ENCODE measurements at places on chromosomes 5 and 9.
A peak's percentile ranks its signal among the peaks of the same experiment; 100 is the strongest.

DNA sequence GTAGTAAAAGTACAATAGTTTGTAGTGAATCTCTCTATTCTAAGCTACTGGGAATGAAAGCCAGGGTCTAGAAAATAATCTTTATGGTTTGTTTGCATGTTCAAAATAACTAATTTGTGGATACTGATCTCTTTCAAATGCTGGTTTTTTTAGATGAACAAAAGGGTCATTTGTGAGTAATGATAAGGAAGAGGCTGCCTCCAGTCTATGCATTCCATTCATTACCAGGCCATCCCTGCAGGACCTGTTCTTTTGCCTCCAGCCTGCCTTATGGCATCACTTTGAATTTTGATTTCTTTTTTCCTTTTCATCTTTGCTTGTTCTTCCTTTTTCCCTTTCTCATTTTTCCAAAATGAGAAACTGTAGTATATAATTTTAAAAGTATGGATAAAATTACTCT is 312.3 kb downstream of the CWC27 start:
- H3K27me3 ChIP-seq, result no peaks in the 10 kb centered on the region
- no peak for DNase-seq
- H3K36me3 ChIP-seq, result no peaks in the 10 kb centered on the region
- H3K27ac ChIP-seq, result no peak overlapping the region
- H3K4me3 ChIP-seq, result no peak overlapping the region

- no peak overlapping the region for H3K4me3 ChIP-seq
- H3K27ac ChIP-seq, result no peak overlapping the region
- H3K4me1 ChIP-seq, result peaks cover 4% of the 10 kb centered on the region
- H3K27me3 ChIP-seq, result no peaks in the 10 kb centered on the region
Observed at GRCh38 chr9:80890124-80890523, 799.2 kb downstream of the TLE1 start.

DNA sequence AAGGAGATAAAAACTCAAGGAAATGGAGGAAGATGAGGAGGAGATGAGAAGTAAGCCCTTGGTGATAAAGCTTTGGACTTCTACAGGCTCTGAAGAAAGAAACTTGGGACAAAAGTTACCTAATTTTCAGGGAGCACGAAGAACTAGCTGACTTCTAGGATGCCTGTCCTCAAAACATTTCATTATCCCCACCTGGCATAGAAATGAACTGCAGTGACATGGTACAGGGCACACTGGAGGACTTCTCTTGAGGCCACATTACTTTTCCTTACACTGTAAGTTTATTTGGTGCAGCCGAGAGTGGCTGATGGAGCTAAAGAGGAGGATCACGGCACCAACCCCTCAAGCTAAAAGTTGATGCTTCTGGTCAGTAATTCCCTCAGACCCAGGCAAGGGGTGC is 269.5 kb upstream of the MSX2 start:
- H3K27me3 ChIP-seq, result no peaks in the 10 kb centered on the region
- H3K36me3 ChIP-seq, result no peaks in the 10 kb centered on the region
- no peak overlapping the region for H3K4me3 ChIP-seq
- peaks cover 10% of the 10 kb centered on the region for H3K4me1 ChIP-seq

GRCh38 chr9:112252194-112252593 is 77.1 kb upstream of the SUSD1 start:
- no peak overlapping the region for H3K4me3 ChIP-seq
- H3K36me3 ChIP-seq, result no peaks in the 10 kb centered on the region
- no peaks in the 10 kb centered on the region for H3K4me1 ChIP-seq

GRCh38 chr9:6431038-6431437 is 18.0 kb downstream of the UHRF2 start:
- no peak for DNase-seq
- peaks cover 8% of the 10 kb centered on the region for H3K4me1 ChIP-seq
- H3K27ac ChIP-seq, result peak overlapping the region; percentile 54
- H3K4me3 ChIP-seq, result no peak overlapping the region
- H3K36me3 ChIP-seq, result peaks cover 7% of the 10 kb centered on the region

GRCh38 chr5:133829786-133830185 is 138.6 kb downstream of the C5orf15 start:
- H3K4me1 ChIP-seq, result peaks cover 31% of the 10 kb centered on the region
- no peaks in the 10 kb centered on the region for H3K36me3 ChIP-seq
- no peak for DNase-seq

DNA sequence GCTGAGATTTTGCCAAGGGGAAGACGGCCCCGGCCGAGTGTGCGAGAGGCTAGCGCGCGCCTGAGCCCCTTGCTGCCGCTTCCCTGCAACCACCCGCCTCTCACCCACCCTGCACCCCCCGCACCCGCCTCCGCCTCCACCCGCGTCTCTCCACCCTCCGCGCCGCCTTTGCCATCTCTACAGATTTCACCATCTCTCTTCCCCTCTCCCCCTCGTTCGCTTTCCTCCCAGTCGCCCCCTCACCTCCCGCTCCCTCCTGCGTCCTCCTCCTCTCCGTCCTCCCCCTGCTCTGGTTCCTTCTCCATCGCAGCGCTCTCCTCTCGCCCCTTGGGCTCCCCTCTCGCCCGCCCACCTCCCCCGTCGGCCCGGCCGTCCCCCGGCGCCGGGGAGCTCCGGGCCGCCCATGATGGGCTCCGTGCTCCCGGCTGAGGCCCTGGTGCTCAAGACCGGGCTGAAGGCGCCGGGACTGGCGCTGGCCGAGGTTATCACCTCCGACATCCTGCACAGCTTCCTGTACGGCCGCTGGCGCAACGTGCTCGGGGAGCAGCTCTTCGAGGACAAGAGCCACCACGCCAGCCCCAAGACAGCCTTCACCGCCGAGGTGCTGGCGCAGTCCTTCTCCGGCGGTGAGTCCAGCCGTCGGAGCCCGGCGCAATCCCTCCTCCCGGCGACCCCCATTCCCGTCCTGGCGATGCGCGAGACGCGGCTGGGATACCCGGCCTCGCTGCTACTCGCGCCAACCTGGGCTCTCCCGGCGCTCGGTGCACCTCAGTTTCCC is at the start of gene PRDM12:
Gene PRDM12, plus strand, starts transcription at position 344 of the 778 bp plus-strand sequence. Its CDS starts 60 bp downstream, at position 404.
- H3K4me3 ChIP-seq, result no peak within 1 kb of the TSS
- H3K27ac ChIP-seq, result no peak within 1 kb of the TSS
- DNase-seq, result no peak
- H3K27me3 ChIP-seq, result peaks cover 77% of the 10 kb centered on the region
- H3K4me1 ChIP-seq, result peaks cover 5% of the 10 kb centered on the region

DNA sequence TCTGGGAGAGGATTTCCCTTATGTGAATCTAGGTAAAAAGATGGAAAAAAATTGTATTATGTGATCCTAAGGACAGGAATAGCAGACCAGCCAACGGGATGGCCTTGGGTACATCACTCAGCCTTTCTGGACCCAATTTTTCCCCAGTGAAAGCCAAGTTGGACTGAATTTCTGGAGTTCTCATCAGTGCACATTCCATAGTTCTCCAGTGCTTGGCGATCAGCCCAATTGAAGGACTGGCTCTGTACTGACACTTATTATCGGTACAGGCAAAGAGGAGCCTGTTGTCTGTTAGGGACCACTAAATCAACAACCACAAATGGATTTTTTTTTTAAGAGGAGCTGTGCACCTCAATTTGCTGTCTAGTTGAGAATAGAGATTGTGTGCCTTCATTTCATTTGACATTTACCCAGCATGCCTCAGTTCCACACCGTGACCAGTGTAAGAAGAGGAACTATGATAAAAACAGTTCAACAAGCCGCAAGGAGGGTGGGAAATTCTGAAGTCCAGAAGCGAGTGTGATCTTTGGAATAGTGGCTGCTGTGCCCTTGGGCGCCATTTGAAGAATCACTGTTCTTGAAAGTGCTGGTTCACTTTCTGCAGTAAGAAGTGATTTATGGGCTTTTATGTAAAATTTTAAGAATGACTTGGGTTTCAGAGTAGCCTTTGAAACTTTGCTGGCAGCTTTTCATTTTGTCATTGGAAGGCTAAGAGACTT is 8.0 kb downstream of the ARL10 start:
- no peaks in the 10 kb centered on the region for H3K27me3 ChIP-seq
- no peak overlapping the region for H3K27ac ChIP-seq

GRCh38 chr5:149852641-149853330 is 91.8 kb downstream of the PDE6A start:
- peaks cover 7% of the 10 kb centered on the region for H3K27me3 ChIP-seq
- no peak overlapping the region for H3K4me3 ChIP-seq
- H3K36me3 ChIP-seq, result no peaks in the 10 kb centered on the region
- H3K27ac ChIP-seq, result no peak overlapping the region
- H3K4me1 ChIP-seq, result no peaks in the 10 kb centered on the region
- peak; percentile 62 for DNase-seq

DNA sequence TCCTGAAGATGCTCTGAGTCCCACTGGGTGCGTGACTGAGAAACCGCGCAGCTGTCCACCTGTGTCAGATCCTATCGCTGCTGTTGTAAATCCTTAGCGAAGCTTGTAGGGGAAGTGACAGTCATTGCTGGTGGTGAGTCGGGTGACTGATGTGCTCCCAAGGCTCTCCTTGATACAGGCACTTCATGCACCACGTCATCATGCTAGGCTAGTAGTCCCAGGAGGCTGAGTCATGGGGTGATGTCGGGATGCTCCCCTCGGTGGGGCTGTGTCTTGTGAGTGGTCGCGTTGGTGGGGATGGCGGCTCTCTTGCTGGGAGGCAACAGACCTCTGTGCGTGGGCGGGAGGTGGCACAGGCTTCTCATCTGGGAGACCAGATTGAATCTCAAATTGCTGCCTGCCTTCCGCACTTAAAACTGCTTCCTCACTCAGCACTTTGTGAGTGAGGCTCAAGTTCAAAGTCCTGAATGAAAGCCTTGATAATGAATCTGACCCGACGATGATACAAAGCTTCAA is 84.7 kb downstream of the CSNK1A1 start:
- H3K4me3 ChIP-seq, result no peak overlapping the region
- DNase-seq, result no peak
- no peak overlapping the region for H3K27ac ChIP-seq
- H3K27me3 ChIP-seq, result no peaks in the 10 kb centered on the region
- no peaks in the 10 kb centered on the region for H3K36me3 ChIP-seq

DNA sequence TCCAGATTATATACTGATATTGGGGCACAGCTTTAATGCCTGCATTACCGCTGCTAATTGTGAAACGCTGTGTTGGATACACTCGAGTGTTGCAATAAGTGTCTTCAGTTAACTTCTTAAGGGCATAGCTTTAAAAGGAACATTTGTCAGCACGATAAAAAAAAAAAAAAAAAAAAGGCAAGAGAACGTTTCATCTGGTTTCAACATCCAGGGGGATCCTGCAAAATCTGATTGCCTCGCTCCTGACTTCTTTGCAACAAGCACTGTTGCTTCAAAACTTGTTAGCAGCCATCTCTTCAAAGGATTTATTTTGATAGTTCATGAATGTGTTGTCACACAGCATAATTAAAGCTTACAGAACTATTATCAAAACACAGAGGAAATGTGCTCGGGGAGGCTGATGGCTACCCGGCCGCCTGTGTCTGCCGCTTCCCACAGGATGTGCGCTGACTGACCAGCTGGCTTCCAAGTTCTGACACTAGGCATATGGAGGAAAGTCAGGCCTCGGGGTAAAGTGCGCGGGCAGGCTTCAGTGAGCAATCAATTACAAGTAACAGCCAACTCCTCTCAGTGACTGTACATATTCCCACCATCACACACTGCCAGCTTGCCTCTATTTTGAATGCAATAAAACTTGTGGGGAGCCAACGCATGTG is 77.7 kb downstream of the EBF1 start:
- DNase-seq, result no peak
- H3K27me3 ChIP-seq, result peaks cover 9% of the 10 kb centered on the region
- H3K4me3 ChIP-seq, result no peak overlapping the region
- peaks cover 2% of the 10 kb centered on the region for H3K4me1 ChIP-seq
- H3K36me3 ChIP-seq, result no peaks in the 10 kb centered on the region

DNA sequence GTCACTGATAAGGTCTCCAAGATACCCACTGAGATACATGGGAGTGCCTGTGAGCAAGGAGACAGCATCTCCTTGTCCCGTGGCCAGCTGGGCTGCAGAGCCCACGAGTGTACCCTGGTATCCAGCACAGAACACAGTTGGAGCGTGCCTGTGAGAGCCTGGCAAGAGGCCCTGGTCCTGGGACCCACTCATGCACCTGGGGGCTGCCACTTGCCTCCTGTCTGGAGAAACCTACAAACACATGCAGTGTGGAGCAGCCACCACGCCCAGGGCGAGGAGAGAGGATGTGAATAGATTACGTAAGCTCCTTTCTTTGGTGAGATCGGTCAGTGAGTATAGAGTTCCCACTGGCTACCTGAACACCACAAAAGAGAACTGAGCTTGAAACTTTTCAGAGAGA is 88.3 kb downstream of the CTNND2 start:
- H3K4me1 ChIP-seq, result peaks cover 3% of the 10 kb centered on the region
- H3K27ac ChIP-seq, result no peak overlapping the region
- H3K36me3 ChIP-seq, result peaks cover 1% of the 10 kb centered on the region

DNA sequence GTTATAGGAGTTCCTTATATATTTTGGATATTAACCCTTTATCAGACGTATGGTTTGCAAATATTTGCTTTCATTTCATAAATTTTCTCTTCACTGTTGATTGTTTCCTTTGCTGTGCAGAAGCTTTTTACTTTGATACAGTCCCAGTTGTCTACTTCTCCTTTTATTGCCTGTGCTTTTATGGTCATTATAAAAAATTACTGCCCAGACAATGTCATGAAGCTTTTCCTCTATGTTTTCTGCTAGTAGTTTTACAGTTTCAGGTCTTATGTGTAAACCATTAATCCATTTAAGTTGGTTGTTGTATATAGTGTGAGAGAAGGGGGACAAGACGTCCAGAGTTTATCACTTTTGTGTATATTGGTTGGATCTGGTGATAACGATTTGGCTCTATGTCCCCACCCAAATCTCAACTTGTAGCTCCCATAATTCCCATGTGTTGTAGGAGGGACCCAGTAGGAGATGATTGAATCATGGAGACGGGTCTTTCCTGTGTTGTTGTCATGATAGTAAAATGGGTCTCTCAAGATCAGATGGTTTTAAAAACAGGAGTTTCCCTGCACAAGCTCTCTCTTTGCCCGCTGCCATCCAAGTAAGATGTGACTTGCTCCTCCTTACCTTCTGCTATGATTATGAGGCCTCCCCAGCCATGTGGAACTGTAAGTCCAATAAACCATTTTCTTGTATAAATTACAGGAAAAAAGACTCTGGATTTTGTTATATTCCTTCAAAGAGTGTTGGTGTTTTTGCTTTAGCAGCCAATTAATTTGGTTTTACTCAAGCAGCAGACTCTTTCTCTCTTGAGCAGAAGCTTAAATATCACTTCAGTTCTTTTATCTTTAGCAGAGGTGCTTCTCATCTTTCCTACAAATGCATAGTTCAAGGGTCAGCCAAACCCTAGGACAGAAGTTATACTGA is 13.7 kb downstream of the F2R start:
- peaks cover 50% of the 10 kb centered on the region for H3K36me3 ChIP-seq
- no peak overlapping the region for H3K4me3 ChIP-seq
- H3K27ac ChIP-seq, result no peak overlapping the region
- no peaks in the 10 kb centered on the region for H3K4me1 ChIP-seq

Measured in progenitor cell of endocrine pancreas (in vitro differentiated cells).